ENCODE measurements at places on chromosomes 5 and 9.

DNA sequence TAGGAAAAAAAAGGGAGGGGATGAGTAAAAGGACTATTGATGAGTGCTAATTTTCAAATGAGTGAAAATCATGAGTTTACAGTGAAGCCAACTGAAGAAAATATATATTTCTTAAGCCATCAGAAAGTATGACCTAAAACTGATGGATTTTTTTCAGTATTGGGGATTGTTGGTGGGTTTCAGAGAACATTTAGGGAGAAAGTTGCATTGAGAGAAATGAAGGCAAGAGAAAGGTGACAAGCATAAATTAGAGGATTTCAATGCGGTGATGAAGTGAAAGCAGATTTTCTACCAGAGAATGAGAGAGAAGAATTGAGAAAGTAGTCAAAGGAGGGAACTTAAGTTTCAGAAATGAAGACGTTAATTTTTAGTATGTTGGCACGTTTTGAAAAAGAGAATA lies 8.5 kb upstream of the SNX24 start:
- DNase-seq, result no peak

- DNase-seq, result no peak
These were observed 71.5 kb upstream of the EQTN start for GRCh38 chr9:27368316-27368985.

- DNase-seq, result no peak
These were observed 946.0 kb downstream of the NR2F1-AS1 start for GRCh38 chr5:92635001-92635461.

GRCh38 chr9:127368852-127369402 lies 28.0 kb upstream of the SLC2A8 start:
- DNase-seq, result no peak

DNA sequence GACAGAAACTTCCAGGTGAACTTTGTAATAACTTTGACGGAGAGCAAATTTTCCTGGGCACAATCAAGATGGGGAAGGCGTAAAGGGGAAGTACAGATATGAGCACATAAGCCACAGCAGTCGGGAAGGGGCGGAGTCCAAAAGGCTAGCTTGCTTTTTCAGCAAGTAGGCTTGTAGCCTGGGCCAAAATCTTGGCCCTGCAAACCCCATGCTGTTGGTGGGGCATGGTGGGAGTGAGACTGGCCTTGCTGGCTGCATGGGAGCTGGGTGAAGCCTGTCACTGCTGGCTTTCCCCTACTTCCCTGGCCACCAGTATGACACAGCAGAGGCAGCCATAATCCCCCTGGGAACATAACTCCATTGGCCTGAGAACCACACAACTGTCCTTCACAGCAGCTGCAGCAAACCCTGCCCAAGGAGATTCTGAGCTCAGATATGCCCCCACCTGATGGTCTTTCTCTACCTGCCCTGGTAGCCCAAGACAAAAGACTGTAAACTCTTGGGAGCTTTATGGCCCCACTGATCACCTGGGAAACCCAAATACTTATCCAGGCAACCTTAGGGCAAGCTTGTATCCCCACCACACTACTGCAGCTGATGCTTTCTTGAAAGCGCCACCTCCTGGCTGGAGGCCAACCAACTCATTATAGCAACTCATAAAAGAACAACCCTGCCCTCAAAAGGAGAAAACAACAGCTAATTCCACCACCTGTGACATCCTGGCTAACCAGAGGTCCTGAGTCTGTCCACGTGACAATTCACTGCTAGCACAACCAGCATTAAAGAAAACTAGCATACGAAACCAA lies 24.0 kb downstream of the DCTN4 start:
- DNase-seq, result no peak

GRCh38 chr5:169197343-169197742 lies 103.6 kb downstream of the SLIT3 start:
- no peak for DNase-seq

DNA sequence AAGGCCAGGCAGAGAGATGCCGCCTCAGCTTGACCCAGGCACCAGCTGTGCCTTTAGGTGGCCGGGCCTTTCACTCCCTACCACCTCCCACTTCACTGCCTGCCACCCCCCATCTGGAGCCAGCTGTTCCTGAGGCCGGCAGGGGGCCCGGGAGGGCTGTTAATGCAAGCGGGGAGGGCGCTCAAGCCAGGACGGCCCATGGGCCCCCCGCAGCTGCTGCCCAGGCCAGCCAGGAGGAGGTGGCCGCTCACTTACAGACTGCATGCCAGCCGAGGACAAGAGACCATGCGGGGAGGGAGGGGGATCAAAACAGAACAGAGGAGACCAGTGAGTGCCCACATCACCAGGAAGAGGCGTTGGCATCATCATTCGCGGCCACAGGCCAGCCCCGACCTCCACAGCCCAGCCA lies 4.5 kb downstream of the ABCA2 start:
- DNase-seq, result no peak

DNA sequence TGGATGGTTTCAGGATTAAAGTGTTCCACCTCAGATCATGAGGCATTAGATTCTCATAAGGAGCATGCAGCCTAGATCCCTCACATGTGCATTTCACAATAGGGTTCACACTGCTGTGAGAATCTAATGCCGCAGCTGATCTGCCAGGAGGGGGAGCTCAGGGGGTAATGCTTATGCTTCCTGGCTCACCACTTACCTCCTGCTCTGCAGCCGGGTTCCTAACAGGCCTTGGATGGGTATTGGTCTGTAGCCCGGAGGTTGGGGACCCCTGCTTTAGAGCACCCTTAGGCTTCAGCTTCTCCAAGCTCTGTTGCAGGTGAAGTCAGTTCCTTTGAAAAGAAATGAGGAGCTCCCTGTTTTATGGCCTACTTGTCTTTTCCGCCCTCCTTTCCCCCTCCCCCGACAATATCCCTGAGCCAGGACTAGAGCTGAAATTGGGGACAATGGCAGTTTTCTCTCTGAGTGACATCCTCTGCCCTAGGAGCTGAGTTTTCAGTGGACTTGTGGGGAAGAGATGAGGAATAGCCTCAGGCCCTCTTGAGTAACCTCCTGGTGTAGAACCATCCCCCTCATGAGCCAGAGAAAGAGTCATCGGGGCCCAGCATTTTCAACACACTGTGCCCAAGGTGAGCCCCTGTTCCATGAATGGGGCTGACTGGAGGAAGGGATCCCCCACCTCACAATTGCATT lies 16.2 kb upstream of the MAT2B start:
- DNase-seq, result no peak

- no peak for DNase-seq
These were observed 2.7 kb downstream of the CDC42SE2 start for GRCh38 chr5:131266370-131267060.

DNA sequence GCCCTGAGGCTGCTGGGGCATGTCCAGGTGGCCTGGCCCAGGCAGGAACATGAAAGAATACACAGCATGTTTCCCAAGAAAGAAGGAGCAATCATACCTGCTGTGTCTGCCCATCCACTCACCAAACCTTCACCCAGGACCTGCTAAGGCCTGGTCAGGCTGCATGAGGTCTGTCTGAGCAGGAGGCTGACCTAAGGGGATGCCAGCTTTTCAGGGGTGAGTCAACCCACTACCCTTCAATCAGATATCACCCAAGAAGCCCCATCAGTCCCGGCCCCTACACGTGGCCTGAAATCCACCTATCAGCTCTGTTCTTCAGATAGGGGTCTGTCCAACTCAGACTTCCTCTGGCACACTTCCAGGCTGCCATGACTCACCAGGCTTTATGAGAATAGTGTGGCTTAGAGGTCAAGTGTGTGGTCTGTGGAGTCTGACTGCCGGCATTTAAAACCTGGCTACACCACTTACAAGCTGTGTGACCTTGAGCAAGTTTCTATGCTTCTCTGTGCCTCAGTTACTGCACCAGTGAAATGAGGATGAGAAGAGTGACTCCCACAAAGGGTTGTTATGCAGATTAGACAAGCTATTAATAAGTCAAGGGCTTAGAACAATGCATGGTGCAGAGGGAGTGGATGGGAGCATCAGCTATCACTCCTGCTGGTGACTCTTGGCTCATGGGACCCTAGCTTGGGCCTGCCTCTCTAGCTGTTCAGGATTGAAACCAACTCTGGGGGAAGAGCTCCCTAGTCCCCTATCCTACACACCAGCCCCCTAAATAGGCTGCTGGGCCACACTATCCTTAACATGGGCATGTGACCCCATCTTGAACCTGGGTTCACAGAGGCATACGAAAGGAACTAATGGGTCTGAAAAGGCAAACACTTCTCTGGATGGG lies 130.3 kb downstream of the PAX5 start:
- peak; percentile 15 for DNase-seq

DNA sequence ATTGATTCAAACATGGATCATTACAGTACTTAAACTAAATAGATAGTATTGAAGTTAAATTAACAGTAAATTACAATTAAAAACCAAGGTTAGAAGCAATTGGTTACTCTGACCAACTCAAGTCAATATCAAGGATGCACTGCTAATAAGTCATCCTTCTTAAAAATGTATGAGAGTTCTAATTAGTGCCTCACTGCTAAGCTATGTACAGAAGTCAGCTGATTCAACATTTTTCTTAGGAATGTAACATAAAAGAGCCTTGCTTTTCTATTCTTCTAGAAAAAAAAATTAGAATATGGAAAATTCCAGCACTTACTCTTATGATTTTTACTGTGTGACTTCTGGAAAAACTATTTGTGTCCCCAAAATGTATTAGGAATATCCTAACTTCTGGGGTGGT lies 75.7 kb upstream of the FBN2 start:
- no peak for DNase-seq

All from DMS79 (cell line).